ENCODE measurements at places on chromosomes 12 and 14. TPM values are rescaled to one million over a fixed set of nuclear protein-coding genes. Genes with fewer than 3 reads are reported as not detected.
A peak's percentile ranks its signal among the peaks of the same experiment; 100 is the strongest.

DNA sequence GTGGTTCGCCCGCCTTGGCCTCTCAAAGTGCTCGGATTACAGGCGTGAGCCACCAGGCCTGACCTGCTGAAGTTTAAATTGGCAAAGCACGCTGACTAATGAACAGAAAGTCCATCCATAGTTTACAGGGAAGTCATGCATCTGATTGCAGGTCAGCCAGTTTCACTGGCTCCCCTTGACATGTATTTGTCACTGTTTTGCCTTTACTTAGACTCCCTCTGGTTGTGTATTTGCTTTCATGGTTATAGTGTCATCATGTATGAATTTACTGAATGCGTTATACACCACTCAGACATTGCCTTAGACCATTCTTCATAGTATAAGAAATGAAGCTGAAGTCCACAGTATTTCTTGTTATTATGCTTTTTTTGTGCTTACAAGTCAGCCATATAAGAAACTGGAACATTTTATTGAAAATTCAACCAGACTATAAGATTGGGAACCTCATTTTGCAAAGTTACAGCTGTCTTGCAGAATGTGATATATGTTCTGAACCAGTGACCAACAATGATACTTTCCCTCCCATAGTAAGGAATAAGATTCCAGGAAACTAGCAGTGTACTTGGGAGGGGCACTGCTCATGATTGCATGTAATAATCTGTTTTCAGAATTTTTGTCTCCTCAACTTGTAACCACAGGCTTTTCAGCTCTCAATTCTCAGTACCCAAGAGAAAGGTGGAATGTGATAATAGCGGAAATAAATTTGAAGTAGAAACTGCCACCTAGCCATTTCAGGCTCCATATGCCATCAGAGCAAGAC lies 51.9 kb upstream of the ATF7IP start:
- no peak overlapping the region for H3K4me3 ChIP-seq
- DNase-seq: no peak

DNA sequence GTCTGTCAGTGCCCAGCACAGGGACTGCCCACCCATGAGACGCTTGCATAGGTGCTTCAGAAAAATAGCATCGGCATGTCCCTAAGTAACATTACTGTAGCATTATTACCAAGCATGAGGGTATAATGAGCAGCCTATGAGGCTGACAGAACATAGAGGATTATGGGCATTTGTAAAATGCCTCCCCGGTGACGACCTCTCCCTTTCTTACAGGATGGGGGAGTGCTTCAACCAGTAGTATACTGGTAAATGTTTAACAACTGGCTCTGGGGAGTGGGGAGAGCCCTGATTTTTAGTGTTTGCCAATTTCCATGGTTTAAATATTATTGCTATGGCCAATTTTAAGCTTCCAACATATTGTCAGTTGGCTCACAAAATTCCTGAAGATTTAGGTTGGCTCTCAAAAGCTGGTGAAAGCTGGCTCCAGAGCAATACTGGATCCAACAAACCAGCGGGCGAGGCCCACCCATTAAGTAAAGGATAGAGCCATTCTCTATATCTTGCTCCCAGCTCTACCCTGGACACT lies 104.5 kb downstream of the ETNK1 start:
- H3K4me3 ChIP-seq: no peak overlapping the region
- no peaks in the 10 kb centered on the region for H3K27me3 ChIP-seq
- H3K36me3 ChIP-seq: no peaks in the 10 kb centered on the region
- DNase-seq: no peak
- H3K4me1 ChIP-seq: no peaks in the 10 kb centered on the region
- no peak overlapping the region for H3K27ac ChIP-seq

The TRPV4 gene
- total RNA-seq: not detected

The NAV3 gene
- total RNA-seq: not detected

DNA sequence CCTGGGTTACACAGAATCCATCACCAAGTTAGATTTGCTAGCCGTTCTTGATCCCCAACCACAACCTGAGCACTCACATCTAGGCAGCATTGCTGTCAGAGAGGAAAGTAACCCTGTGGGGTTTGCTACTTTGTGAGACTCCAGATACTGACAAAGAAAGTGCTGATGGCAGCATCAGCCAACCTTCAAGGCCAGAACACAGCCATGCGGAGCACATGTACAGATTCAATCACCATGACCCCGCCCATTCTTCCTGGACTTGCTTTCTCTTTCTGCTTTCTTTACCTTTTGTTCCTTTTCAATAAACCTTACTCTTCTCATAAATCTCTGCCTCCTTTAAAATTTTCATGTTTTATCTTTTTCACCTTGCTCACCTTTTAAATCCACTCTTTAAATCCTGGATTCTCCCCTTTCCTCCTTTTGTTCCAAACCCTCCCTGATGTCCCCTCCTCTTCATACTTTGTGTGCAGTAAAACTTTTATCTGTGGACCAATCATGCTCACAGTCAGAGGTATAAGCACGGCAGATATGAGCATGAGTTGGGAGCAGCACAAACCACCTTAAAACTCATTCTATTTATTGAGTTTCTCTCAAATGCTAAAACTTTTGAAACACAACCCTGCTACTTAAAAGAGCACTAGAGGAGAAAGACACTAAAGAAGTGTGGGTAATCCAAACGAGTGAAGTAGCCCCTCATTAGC lies 21.9 kb upstream of the CERS5 start:
- peaks cover 24% of the 10 kb centered on the region for H3K4me1 ChIP-seq
- H3K4me3 ChIP-seq: peak overlapping the region; percentile 20
- DNase-seq: peak; percentile 21
- H3K27me3 ChIP-seq: no peaks in the 10 kb centered on the region
- H3K27ac ChIP-seq: no peak overlapping the region

GRCh38 chr14:50007123-50007903 lies 109.1 kb downstream of the VCPKMT start:
- H3K4me3 ChIP-seq: no peak overlapping the region
- H3K36me3 ChIP-seq: no peaks in the 10 kb centered on the region
- no peak overlapping the region for H3K27ac ChIP-seq
- H3K27me3 ChIP-seq: no peaks in the 10 kb centered on the region
- no peak for DNase-seq

GRCh38 chr12:100984796-100985195 lies 190.2 kb downstream of the ANO4 start:
- no peaks in the 10 kb centered on the region for H3K4me1 ChIP-seq
- H3K36me3 ChIP-seq: no peaks in the 10 kb centered on the region
- no peak overlapping the region for H3K4me3 ChIP-seq
- no peak for DNase-seq
- no peak overlapping the region for H3K27ac ChIP-seq

GRCh38 chr12:57603815-57604453 lies 690 bp upstream of the DTX3 start:
- peaks cover 25% of the 10 kb centered on the region for H3K4me1 ChIP-seq
- no peak for DNase-seq
- H3K4me3 ChIP-seq: peak overlapping the region; percentile 74
- peaks cover 37% of the 10 kb centered on the region for H3K36me3 ChIP-seq
- no peak overlapping the region for H3K27ac ChIP-seq

- no peak overlapping the region for H3K4me3 ChIP-seq
- H3K27ac ChIP-seq: no peak overlapping the region
Measured at GRCh38 chr14:30600922-30601918, 20.9 kb upstream of the SCFD1 start.

GRCh38 chr14:61564618-61565091 lies 130.7 kb upstream of the HIF1A start:
- DNase-seq: no peak
- no peaks in the 10 kb centered on the region for H3K27me3 ChIP-seq
- no peak overlapping the region for H3K4me3 ChIP-seq

The DACT1 gene
- 1.3 TPM for total RNA-seq

- H3K27ac ChIP-seq: no peak overlapping the region
- no peak overlapping the region for H3K4me3 ChIP-seq
- DNase-seq: no peak
- H3K27me3 ChIP-seq: no peaks in the 10 kb centered on the region
- peaks cover 3% of the 10 kb centered on the region for H3K36me3 ChIP-seq
Measured at GRCh38 chr12:57775044-57775443, 2.6 kb downstream of the EEF1AKMT3 start.

The SCN8A gene
- 0.36 TPM for total RNA-seq

The MYL2 gene
- not detected for total RNA-seq

DNA sequence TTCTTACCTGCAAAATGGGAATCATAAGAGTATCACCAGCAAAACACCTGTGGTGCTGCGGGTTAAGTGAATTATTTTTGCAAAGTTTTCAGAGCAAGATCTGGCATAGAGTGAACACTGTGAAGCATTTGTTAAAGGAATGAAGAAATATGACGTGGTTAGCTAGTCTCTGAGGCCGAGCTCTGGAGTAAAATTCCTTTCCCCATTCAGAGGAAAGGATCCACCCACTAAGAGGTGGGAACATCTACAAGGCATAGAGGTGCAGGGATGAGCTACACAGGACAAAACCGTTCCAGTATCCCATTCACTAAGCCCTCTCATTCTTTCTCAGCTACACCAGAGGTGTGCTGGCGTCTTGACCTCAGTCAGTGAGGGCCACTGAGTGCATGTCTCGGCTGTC lies 48.5 kb downstream of the JAG2 start:
- no peak overlapping the region for H3K27ac ChIP-seq
- no peak overlapping the region for H3K4me3 ChIP-seq
- H3K36me3 ChIP-seq: no peaks in the 10 kb centered on the region
- no peak for DNase-seq

The PLBD1 gene
- total RNA-seq: 1.3 TPM

DNA sequence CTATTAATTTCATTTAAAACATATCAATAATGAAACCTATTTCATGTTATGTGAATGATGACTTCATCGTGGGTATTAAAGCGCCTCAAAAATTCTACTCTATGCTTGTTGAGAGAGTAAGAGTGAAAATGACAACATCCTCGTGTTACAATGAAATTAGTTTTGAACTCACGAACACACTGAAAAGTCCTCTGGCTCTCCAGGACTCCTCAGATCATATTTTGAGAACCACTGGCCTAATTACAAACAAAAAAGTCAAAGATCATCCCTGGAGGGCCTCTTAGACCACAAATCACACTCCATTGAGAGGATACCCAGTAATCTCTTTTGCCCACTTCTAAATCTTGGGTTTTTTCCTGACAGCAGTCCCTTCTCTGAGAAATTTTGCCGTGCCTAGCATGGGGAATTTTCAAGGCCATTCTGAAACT lies 19.1 kb downstream of the DAAM1 start:
- H3K4me1 ChIP-seq: no peaks in the 10 kb centered on the region
- H3K27ac ChIP-seq: no peak overlapping the region
- H3K27me3 ChIP-seq: no peaks in the 10 kb centered on the region
- H3K36me3 ChIP-seq: no peaks in the 10 kb centered on the region
- no peak for DNase-seq

DNA sequence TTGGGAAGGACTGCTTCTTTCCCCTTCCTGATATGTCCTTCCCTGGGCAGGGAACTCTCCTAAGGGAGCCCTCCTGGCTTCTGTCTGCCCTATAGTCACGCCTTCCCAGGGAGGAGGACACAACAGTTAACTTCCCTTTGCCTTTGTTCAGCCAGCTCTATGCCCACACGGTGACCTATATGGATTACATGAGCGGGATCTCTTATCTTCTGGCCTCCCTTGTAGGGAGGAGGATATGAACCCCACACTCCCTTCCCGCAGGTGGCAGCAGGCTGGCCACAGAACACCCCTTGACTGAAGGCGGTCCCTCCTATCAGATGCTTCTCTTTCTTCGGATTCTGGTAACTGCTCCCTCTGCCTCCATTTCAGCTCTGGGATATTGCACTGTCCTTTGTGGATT lies 135.6 kb upstream of the MAX start:
- H3K4me1 ChIP-seq: peaks cover 5% of the 10 kb centered on the region
- no peaks in the 10 kb centered on the region for H3K27me3 ChIP-seq
- no peak for DNase-seq
- no peak overlapping the region for H3K4me3 ChIP-seq

The GPR135 gene
- 0.81 TPM for total RNA-seq

- peaks cover 82% of the 10 kb centered on the region for H3K36me3 ChIP-seq
- no peak overlapping the region for H3K27ac ChIP-seq
- DNase-seq: no peak
- no peaks in the 10 kb centered on the region for H3K27me3 ChIP-seq
- H3K4me3 ChIP-seq: no peak overlapping the region
Measured at GRCh38 chr12:50718760-50719159, 45.1 kb upstream of the ATF1 start.

DNA sequence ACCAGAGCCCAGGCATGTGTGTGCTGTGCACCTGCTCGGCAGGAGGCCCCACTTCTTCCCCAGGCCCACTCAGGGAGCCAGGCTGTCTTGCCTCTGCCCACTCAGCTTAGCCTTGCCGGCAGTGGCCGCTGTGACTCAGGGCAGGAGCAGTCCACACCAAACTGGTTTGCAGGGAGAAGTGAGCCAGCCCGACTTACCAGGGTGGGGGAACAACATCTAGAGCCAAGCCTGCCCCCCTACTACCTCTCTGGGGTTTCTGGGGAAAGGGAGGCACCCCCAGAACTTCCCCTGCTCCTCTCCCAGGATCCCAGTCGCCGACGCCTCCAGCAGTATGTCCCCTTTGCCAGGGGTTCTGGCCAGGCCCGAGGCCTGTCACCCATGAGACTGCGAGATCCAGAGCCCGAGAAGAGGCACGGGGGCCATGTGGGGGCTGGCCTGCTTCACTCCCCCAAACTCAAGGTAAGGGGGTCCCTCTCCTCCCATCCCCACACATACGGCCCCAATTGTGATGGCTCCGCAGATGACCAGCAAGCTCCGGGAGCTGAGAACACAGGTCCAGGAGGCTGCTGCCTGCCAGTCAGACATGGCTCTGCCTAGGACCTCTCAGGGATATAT lies 3.0 kb downstream of the PLEKHG6 start:
- no peak for DNase-seq
- no peaks in the 10 kb centered on the region for H3K36me3 ChIP-seq
- H3K4me3 ChIP-seq: no peak overlapping the region
- no peak overlapping the region for H3K27ac ChIP-seq
- H3K27me3 ChIP-seq: peaks cover 15% of the 10 kb centered on the region

DNA sequence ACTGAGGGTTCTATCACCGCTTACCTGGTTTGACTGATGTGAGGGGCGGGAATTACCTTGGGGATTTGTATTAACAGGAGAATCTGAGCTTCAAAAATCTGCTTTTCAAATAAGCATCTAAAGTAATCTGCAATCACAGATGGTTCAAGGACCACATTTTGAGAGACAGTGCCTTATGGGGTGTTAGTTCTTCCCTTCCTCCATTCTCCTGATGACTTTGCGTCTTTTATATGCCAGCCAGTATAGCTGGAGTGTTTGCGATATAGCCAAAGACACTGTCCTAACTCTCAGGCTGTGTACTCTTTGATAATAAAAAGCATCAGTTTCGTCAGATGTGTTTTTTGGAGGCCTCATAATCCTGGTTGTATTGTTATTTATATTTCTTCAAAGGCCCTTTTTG lies 39.5 kb downstream of the PPHLN1 start:
- no peaks in the 10 kb centered on the region for H3K27me3 ChIP-seq
- DNase-seq: no peak
- H3K4me3 ChIP-seq: no peak overlapping the region
- peaks cover 2% of the 10 kb centered on the region for H3K4me1 ChIP-seq
- peaks cover 10% of the 10 kb centered on the region for H3K36me3 ChIP-seq

The C14orf39 gene
- not detected for total RNA-seq

- H3K27me3 ChIP-seq: no peaks in the 10 kb centered on the region
- peaks cover 5% of the 10 kb centered on the region for H3K36me3 ChIP-seq
- H3K4me3 ChIP-seq: no peak overlapping the region
Measured at GRCh38 chr12:54565986-54566544, 16.7 kb downstream of the PDE1B start.

GRCh38 chr12:106773286-106774004 lies 1.0 kb upstream of the RIC8B start:
- no peaks in the 10 kb centered on the region for H3K27me3 ChIP-seq
- no peak for DNase-seq
- H3K4me3 ChIP-seq: peak overlapping the region; percentile 89
- H3K4me1 ChIP-seq: peaks cover 31% of the 10 kb centered on the region
- H3K27ac ChIP-seq: peak overlapping the region; percentile 90

All from CD4-positive, alpha-beta T cell (primary cell).